ENCODE measurements at places on chromosomes 7 and 10.

- DNase-seq, result no peak
Measured at GRCh38 chr10:50501924-50502452, 121.8 kb downstream of the SGMS1 start.

DNA sequence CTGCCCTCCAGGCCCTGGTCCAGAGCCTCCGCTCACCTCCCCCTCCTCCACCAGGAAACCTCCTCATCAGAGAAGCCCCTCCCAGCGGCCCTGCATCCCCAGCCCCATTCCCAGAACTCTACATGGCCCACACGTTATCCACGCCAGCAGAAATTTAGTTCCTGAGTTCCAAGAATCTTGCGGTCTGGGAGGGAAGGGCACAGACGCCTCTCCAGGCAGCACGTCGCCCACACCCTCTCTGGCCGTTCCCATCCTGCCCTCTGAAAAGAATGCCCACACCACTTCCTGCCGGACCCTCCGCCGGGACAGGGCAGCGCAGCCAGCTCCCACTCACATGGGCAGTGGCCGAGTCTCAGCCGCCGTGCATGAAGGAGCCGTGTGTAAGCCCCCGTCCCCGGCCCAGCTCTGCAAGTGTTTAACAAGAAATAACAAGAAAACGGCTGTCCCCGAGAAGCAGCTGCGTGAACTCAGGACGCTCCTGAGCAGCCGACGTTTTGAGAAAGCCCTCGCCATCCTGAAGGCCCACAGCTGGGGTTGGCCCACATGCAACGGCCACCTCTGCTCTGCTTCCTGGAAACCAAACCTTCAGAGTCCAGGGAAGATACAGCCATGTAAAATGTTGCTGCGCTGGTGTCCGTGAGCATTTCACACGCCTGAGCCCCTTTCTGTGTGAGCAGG lies 17.4 kb downstream of the ADGRA1 start:
- DNase-seq, result no peak

DNA sequence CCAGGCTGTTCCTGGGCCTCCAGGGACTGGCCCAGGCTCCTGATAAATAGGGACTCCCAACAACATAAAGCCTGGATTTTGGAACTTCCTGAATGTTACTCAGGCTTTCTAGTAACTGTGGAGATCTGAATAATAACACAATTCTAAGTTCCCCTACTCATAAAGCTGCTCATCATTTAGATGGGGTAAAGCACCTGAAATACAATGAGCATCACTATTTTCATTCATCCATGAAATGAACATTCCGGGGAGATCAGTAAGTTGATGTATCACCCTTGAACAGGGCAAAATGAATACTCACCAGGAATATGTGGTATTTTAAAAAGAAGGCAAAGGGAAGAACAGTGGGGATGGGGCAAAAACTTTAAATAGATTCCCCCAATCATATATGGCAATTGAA lies 48.3 kb upstream of the ATRNL1 start:
- DNase-seq, result no peak

- no peak for DNase-seq
Measured at GRCh38 chr7:23558303-23558702, 26.5 kb upstream of the TRA2A start.

- DNase-seq, result no peak
Measured at GRCh38 chr7:36966039-36966438, 241.7 kb upstream of the AOAH start.

DNA sequence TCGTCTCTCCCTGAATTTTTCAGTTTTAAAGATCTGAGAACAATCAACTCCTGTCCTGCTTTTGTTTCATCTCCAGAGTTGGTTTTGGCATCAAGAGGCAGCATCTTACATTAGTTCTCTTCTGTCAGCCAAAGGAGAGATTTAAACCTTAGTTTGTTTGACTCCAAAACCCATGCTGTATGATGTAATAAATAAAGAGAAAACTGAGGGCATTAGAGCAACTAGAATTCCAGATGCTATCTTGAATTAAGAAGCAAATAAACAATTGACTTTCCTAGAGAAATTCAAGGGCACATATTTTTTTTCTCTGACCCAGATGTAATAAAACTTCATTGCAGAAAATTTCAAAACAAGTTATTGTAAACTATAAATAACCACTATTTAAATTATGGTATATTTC lies 54.4 kb downstream of the INHBA start:
- no peak for DNase-seq

- no peak for DNase-seq
Measured at GRCh38 chr10:132509506-132510173, 27.9 kb upstream of the INPP5A start.

- no peak for DNase-seq
Measured at GRCh38 chr10:99535764-99536337, 3.1 kb downstream of the NKX2-3 start.

DNA sequence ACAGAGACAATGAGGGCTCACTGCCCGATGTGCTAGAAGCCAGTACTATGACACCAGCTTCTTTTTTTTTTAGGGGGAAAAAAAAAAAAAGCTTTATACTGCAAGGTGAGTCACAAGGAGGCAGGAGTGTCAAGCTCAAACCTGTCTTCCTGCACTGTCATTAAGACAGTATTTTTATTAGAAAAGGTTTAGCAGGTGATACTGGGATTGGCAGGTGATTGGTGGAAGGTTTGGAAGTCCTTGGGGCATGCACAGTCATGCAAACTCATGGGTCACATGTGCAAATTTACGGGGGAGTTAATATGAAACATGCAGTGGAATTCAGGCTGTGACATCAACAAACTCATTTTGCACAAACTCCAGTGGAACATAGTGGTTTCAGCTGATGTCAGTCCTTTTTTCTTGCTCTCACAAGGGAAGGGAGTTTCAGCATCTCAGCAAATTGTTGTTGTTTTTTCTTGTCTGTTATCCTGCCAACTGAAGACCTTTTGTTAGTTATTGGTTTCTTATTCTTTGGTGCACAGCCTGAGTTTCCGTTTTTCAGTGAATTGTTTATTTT lies 530.6 kb downstream of the ANKRD7 start:
- no peak for DNase-seq

GRCh38 chr10:44066527-44067255 lies 318.2 kb downstream of the CXCL12 start:
- DNase-seq, result no peak

GRCh38 chr7:34107276-34107675 lies 201.9 kb downstream of the BMPER start:
- DNase-seq, result no peak
